Kidney (tissue), 22 donors: ENCODE measurements at places on chromosomes 1 and 21. TPM values are rescaled to one million over a fixed set of nuclear protein-coding genes. Genes with fewer than 3 reads are reported as not detected.
A peak's percentile ranks its signal among the peaks of the same experiment; 100 is the strongest.

The KRTAP20-3 gene
- not detected for polyA plus RNA-seq

The HMGCS2 gene
- polyA plus RNA-seq = 163 TPM

DNA sequence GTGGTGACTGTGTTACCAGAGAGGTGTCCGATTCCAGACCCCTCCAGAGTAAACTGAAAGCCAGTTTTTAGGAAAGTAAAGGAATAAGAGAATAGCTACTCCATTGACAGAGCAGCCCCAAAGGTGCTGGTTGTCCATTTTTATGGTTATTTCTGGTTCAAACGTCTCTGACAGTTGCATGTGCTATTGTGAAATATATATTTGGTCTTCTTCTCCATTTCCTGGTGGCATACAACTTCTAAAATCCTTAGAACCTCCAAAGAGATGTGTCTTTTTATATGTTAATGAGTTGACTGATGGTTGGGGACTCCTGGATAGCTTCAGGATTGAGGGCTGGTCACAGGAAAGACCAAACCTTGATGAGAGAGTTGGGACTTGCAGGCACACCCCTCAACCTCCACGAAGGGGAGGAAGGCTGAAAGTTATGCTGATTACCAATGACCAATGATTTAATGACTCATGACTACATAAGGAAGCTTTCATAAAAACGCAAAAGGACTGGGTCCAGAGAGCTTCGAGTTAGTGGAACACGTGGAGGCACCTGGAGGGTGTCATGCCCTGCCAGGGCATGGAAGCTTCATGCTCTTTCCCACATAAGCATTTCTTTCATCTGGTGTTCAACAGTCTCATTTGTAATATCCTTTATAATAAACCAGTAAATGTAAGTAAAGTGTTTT lies 100.7 kb downstream of the SLC16A1 start:
- H3K27ac ChIP-seq = no peak overlapping the region
- H3K36me3 ChIP-seq = no peaks in the 10 kb centered on the region
- H3K27me3 ChIP-seq = no peaks in the 10 kb centered on the region

GRCh38 chr1:245207801-245208200 lies 53.0 kb downstream of the KIF26B start:
- no peak for DNase-seq
- H3K4me1 ChIP-seq = no peaks in the 10 kb centered on the region
- no peaks in the 10 kb centered on the region for H3K36me3 ChIP-seq
- H3K27ac ChIP-seq = no peak overlapping the region

The HNRNPCL1 gene
- not detected for polyA plus RNA-seq

DNA sequence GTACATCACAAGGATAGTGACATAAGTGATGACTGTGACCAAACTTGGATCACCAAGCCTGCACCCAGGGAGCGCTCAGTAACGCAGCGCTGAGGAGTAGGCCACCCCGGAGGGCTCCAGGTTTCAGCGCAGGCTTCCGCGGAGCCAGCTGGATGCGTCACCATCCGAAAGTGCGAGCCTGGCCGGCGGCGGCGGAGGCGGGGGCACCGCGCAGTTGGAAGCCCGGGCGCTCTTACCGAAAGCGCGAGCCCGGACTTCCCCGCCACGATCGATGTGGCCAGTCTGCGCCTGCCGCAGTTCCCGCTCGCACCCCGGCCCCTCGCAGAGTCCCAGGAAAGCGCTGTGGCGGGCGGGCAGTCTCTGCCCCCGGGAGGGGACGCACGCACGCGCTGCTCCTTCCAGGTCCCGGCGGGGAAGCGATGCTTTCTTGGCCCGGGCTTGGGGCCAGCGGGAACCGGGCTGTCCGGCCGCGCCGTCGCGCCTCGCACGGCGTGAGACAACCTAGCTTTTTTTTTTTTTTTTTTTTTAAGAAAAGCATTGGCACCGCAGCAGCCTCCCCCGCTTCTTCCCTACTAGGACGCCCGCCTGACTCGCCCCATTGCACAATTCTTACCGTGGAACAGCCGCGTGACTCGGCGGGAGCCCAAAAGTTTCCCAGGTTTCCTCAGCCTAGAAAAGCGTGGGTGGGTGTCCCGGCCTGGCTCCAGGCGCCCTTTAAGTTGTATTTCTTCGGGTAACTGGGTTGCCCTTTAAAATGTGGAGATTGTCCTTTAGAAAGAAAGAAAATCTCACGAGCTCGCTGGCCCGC lies 36.4 kb upstream of the JAK1 start:
- no peaks in the 10 kb centered on the region for H3K36me3 ChIP-seq
- H3K4me1 ChIP-seq = peaks cover 10% of the 10 kb centered on the region
- H3K4me3 ChIP-seq = peak overlapping the region; percentile 65
- H3K27me3 ChIP-seq = peaks cover 7% of the 10 kb centered on the region

DNA sequence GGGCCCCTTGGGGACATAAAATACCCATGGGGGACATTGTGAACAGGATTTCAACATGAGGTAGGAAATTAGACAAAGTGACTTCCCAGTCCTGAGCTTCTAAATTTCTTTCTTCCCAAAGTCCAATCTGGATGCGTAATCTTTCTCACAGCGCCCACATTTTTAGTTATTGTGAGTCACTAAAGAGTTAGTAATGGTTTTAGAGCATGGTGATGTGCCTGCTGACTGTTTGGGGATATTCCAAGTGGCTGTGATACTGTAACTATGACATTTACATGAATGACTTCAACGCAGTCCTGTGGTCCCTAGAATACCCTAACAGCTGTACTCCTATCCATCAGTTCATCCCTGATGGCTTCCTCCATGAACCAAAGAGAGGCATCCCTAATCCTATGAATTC lies 224.0 kb upstream of the COA6 start:
- H3K27me3 ChIP-seq = no peaks in the 10 kb centered on the region
- no peak for DNase-seq
- no peaks in the 10 kb centered on the region for H3K4me1 ChIP-seq
- H3K36me3 ChIP-seq = no peaks in the 10 kb centered on the region

The COL16A1 gene
- polyA plus RNA-seq = 9.2 TPM

GRCh38 chr1:2274929-2275475 lies 46.9 kb downstream of the SKI start:
- H3K27me3 ChIP-seq = no peaks in the 10 kb centered on the region
- H3K27ac ChIP-seq = no peak overlapping the region
- DNase-seq = no peak
- no peak overlapping the region for H3K4me3 ChIP-seq

The FAM177B gene
- not detected for polyA plus RNA-seq

DNA sequence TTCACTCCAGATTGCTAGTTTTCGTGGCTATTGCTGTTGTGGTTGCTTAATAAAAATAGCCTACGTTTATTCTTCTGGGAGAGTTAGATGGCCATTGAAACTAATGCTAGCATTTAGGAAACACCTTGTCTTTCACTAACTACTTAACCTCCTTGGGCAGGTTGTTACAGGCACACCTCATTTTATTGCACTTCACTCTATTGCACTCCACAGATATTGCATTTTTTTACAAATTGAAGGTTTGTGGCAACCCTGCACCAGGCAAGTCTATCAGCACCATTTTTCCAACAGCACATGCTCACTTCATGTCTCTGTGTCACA lies 11.3 kb upstream of the MARK1 start:
- no peak for DNase-seq
- no peak overlapping the region for H3K27ac ChIP-seq
- H3K4me3 ChIP-seq = no peak overlapping the region
- no peaks in the 10 kb centered on the region for H3K27me3 ChIP-seq
- H3K4me1 ChIP-seq = no peaks in the 10 kb centered on the region

- H3K27me3 ChIP-seq = peaks cover 2% of the 10 kb centered on the region
- peak; percentile 79 for DNase-seq
- H3K4me1 ChIP-seq = peaks cover 28% of the 10 kb centered on the region
- no peak overlapping the region for H3K27ac ChIP-seq
- no peaks in the 10 kb centered on the region for H3K36me3 ChIP-seq
Measured at GRCh38 chr1:151990856-151991198, 2.8 kb downstream of the S100A10 start.

GRCh38 chr1:232690285-232690935 lies 60.5 kb upstream of the SIPA1L2 start:
- H3K27ac ChIP-seq = no peak overlapping the region
- no peaks in the 10 kb centered on the region for H3K4me1 ChIP-seq
- no peak overlapping the region for H3K4me3 ChIP-seq
- H3K27me3 ChIP-seq = no peaks in the 10 kb centered on the region
- no peak for DNase-seq

DNA sequence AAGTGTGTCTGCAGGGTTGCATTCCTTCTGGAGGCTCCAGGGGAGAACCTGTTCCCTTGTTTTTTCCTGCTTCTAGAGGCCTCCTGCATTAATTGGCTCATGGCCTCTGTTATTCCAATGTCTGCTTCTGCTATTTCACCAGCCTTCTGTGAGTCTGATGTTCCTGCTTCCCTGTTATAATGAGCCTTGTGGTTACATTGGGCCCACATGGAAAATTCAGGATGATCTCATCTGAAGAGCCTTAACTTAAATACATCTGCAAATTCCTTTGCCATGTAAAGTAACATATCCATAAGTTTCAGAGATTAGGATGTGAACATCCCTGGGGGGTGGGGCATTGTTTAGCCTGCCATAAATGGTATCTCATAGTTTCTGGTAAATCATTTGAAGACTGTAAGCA lies 181.1 kb downstream of the RWDD3 start:
- H3K4me3 ChIP-seq = no peak overlapping the region
- no peaks in the 10 kb centered on the region for H3K36me3 ChIP-seq
- no peaks in the 10 kb centered on the region for H3K4me1 ChIP-seq
- no peak overlapping the region for H3K27ac ChIP-seq

The WRAP73 gene
- 19.6 TPM for polyA plus RNA-seq

- no peaks in the 10 kb centered on the region for H3K36me3 ChIP-seq
- DNase-seq = no peak
- H3K4me3 ChIP-seq = no peak overlapping the region
- H3K4me1 ChIP-seq = no peaks in the 10 kb centered on the region
- H3K27me3 ChIP-seq = no peaks in the 10 kb centered on the region
Measured at GRCh38 chr1:68093737-68094136, 43.3 kb upstream of the DIRAS3 start.

GRCh38 chr1:8825985-8826481 lies 8.6 kb upstream of the RERE start:
- no peaks in the 10 kb centered on the region for H3K4me1 ChIP-seq
- no peaks in the 10 kb centered on the region for H3K27me3 ChIP-seq
- no peak overlapping the region for H3K27ac ChIP-seq
- no peak overlapping the region for H3K4me3 ChIP-seq
- peak; percentile 26 for DNase-seq

The SMYD2 gene
- 28.9 TPM for polyA plus RNA-seq

The KLHDC9 gene
- polyA plus RNA-seq = 32.2 TPM

DNA sequence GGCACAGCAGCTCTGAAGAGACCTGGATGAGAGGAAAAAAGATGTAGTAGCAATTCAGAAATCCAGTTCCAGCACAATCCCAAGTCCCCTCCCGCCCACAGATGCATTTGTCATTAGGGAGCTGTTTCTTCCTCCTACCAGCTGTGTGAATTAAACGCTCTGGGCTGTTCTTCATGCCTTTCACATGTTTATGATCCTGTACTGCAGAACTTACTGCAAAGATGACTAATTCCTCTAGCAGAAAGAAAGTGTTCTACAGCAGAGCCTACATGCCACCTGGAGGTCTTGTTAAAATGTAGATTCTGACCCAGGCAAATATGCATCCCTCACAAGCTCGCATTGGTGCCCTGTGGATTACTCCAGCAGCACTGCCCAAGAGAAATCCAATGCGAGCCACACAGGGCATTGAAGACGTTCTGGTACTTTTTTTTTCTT lies 6.5 kb downstream of the ENO1 start:
- DNase-seq = no peak
- H3K36me3 ChIP-seq = peaks cover 50% of the 10 kb centered on the region
- H3K27ac ChIP-seq = peak overlapping the region; percentile 32
- H3K27me3 ChIP-seq = no peaks in the 10 kb centered on the region
- no peak overlapping the region for H3K4me3 ChIP-seq

DNA sequence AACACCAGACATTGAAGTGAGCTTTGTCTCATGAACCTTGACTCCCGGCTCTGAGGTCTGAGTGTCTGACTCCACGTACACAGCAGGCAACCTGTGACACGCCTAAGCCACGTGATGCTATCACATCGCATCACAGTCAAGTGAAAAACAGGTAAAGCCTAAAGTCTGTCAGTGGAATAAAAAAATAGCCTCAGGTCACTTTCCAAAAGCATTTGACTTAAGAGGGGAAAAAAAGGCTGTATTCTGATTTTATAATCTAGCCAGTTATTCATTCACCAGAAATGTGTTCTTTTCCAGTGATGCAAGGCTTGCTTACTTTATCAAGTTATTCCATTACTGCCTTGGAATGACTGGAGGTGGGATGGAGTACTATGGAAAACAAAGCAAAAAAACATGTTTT lies 163.2 kb upstream of the HMCN1 start:
- H3K4me3 ChIP-seq = peak overlapping the region; percentile 23
- H3K27me3 ChIP-seq = no peaks in the 10 kb centered on the region
- no peaks in the 10 kb centered on the region for H3K36me3 ChIP-seq
- H3K4me1 ChIP-seq = peaks cover 9% of the 10 kb centered on the region
- peak overlapping the region; percentile 94 for H3K27ac ChIP-seq

The HAPLN2 gene
- 0.30 TPM for polyA plus RNA-seq

The CTTNBP2NL gene
- 6.7 TPM for polyA plus RNA-seq

The SPRR2A gene
- polyA plus RNA-seq = not detected

- peak; percentile 96 for DNase-seq
- peaks cover 18% of the 10 kb centered on the region for H3K4me1 ChIP-seq
- H3K27me3 ChIP-seq = no peaks in the 10 kb centered on the region
- H3K27ac ChIP-seq = peak overlapping the region; percentile 42
Measured at GRCh38 chr1:59393211-59394180, 96.6 kb downstream of the FGGY start.

DNA sequence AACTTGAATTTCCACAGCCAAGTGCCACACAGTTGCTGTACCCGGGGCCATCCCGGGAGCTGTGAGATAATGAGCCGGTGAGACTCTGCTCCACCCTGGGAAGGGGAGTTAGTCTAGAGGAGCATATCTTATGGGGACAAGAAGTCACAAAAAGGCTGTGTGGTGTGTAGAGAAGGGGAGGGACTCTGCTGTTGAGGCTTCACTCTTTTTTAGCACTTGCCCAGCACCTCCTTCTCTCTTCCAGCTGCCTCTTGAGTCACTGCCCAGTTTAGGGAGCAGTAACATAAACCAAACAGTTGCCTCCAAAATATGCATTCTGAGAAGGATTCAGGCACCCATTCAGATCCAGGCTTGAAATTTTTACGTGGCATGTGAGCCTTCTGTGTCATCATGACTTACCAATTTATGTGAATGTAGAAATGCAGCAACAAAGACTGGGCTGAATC lies 744 bp upstream of the WDR26 start:
- H3K27ac ChIP-seq = peak overlapping the region; percentile 98
- peak; percentile 45 for DNase-seq
- no peaks in the 10 kb centered on the region for H3K36me3 ChIP-seq
- peak overlapping the region; percentile 92 for H3K4me3 ChIP-seq
- no peaks in the 10 kb centered on the region for H3K27me3 ChIP-seq

The NIT1 gene
- polyA plus RNA-seq = 91.5 TPM
